ENCODE measurements at places on chromosomes 5 and 9.
A peak's percentile ranks its signal among the peaks of the same experiment; 100 is the strongest.

DNA sequence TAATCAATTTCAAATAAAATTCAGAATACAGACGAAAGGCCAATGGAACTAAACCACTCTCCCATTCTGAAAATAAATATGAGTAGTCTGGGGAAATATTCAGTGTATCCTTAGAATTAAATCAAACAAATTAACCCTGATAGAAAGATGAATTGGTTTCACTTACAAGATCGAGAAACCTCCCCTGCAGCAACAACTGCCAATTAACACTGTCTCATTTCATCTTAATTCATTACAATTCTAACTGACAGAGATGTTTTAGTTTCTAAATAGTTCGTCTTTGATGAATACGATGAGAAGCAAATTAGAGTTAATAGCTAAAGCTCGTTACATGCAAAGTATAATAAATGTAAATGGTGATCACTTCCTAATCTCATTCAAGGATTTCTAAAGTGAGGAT lies 247.1 kb downstream of the EDIL3 start:
- DNase-seq, result no peak

GRCh38 chr9:128409978-128410377 lies 10.7 kb upstream of the CERCAM start:
- DNase-seq, result no peak

- no peak for DNase-seq
These were observed 132.8 kb upstream of the CDKN2B start for GRCh38 chr9:22141908-22142307.

DNA sequence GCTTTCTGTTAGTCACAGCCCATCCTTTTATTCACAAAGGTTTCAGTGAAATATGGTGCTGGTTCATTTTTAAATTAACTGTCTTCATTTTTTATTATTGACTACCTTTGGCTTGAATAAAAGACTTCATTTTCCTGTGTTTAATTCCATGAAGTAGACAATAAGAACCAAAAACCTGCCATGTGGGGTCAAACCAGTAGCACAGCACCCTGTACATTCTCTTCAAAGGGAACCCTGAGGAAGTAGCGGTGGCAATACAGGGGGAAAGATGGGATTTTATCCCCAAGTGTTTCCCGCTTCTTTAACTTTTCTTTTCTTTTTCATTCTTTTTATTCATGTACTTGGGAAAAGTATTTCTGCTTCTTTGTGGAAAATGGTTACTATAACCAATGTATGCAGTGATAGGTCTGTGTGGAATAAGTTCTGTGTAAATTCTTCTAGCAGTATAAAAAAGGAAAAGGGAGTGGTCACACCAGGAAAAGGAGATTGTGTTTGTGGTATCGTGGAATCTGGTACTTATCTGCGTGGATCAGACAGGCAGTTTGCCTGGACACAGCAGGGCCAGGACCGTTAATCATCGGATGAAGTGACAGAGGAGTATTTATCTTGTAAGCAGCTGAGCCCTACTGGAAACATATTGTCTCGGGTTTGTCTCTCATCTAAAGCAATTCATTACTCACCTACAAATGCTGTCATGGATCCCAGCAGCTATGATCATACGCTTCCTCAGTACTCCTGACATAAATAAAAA lies 94.2 kb downstream of the PPIC start:
- DNase-seq, result no peak

GRCh38 chr9:126777733-126778132 lies 27.1 kb upstream of the ZBTB43 start:
- no peak for DNase-seq

DNA sequence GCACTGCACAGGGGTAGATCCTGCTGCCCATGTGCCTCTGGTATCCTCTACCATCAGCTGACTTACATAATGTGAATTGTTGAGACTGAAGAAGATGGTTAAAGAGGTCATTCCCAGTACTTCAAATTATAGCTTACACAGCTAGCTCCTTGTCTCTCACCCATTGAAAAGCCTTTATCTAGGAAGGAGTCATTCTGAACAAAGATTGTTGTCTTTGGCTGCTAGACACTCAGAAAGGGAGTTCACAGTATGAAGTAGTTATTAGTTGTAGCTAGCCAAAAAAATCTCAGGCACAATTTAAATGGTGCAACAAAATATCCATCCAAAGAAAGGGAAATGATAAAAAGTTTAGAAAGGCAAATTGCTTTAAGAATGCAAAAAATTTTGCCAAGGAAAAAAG lies 102.0 kb upstream of the NREP start:
- no peak for DNase-seq

GRCh38 chr5:9454012-9454481 lies 91.8 kb downstream of the SEMA5A start:
- no peak for DNase-seq

GRCh38 chr5:135998889-135999288 lies 29.9 kb upstream of the TGFBI start:
- DNase-seq, result no peak

GRCh38 chr5:17944046-17944445 lies 309.8 kb downstream of the TAF11L14 start:
- no peak for DNase-seq

- DNase-seq, result no peak
These were observed 225.0 kb downstream of the AOPEP start for GRCh38 chr9:94951324-94952135.

GRCh38 chr5:168778536-168778935 lies 199.4 kb upstream of the PANK3 start:
- no peak for DNase-seq

DNA sequence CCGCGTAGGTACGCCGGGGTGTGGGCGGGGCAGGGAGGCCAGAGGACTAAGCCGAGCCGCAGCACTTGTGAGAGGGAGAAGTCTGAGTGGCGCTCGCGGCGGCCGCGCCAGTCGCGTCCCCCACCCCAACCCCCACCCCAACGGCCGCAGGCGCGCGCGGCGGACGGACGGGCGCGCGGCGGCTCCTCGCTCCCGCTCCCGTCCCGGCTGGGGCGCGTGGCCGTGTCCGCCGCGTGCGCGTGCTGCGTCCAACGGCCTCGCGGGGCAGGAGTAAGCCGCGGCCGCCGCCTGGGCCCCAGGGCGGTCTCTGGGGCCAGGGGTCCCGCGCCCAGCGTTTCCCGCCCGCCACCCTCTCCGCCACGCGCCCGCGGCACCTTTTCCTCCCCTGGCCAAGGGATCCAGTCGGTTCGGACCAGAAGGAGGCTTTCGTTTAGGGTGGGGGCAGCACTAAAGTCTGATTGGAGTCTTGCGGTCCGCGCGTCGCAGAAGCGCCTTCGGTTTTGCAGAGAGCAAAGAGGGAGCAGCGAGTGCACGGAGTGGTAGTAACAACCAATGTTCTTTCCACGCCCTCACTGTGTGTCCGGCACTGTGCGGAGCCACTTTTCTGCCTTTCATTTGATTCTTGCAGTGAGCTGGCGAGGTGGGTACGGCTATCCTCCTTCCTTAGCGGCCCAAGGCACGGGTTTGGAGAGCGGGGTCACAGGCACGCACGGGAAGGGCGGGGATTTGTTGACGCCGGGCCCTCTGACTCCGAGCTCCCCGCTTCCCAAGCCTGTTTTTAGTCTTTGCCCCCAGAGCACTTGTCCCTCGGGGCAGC lies 483 bp downstream of the G3BP1 start:
- peak; percentile 33 for DNase-seq

- DNase-seq, result no peak
These were observed 19.7 kb downstream of the UBAC1 start for GRCh38 chr9:135941288-135941995.

DNA sequence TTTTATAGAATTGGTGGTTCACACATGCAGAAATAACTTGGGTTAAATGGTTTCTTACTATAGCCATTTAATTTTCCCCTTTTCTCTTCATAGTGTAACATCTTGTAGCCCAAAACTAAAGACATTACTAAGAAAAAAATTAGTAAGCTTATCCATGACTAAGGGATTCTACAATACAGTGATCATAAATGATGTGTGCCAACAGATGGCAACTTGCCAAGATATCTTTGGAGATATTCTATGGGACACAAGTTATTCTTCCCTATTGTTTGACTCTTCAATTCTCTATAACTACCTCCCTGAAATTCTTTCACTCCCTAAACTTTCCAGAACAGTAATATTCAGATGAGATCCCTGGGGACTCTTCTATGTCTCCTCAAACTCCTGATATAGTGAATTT lies 580.6 kb downstream of the PTPRD start:
- DNase-seq, result no peak

DNA sequence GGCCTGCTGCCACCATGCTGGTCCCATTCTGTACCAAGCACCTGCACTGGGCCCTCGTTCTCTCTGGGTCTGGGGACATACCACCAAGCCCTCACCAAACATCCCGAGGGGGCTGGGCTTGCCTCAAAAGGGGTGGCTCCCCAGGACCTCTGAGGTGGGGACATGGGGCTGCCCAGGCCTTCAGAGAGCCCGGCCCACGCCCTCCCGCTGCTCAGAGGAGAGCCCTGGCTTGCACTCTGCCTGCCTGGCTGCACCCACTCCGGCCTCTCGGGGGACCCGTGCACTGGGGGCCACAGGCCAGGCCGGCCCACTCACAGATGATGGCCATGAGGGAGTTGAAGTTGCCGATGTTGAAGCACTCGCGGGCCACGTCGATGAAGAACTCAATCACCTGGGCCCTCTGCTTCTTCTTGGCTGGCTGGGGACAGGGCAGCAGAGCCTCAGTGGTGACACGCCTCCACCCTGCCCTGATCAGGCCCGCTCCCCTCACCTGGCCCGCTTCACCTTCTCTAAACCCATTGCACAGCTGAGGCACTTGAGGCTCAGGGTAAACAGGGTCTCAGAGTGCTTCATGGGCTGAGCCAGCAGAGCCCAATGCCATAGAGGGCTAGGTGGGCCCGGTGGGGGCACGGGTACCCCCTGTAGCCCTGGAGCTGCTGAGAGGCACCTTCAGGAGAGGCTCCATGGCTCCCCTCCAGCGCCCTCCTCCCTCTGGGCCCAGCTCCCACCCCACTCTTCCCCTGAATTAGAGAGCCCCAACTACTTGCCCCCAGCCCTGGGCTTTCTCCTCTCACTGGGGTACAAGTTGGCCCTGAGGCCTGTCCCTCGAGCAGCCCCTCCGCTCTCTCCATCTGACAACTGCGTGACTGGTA lies 47.7 kb upstream of the RNF130 start:
- DNase-seq, result no peak

DNA sequence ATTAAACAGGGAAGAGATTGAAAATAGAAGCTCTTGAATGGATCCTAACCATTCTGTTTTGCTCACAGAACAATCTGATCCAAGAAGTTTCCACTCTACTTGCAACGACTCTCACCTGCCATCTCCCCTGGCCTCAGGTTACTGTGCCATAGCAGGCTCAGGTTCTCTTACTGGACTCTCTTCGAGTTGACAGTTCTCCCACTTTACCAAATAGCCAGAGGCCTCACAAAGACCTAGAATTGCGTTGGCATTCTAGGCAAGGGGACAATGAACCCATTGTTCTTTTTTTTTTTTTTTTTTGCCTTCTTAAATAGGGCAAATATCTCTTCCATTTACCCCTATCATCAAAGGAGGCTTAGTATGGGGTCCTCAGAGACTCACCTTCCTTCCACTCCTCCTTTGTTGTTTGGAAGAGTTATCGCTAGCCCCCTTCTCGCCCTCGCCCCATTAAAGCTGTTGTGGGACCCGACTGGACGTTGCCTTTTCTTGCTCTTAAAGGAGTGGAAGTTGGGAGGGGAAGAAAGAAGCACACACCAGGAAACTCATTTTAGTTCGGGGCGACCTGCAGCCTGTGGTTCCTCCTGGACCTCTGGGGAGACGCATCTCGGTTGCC lies 688 bp upstream of the PLPPR1 start:
- no peak for DNase-seq

DNA sequence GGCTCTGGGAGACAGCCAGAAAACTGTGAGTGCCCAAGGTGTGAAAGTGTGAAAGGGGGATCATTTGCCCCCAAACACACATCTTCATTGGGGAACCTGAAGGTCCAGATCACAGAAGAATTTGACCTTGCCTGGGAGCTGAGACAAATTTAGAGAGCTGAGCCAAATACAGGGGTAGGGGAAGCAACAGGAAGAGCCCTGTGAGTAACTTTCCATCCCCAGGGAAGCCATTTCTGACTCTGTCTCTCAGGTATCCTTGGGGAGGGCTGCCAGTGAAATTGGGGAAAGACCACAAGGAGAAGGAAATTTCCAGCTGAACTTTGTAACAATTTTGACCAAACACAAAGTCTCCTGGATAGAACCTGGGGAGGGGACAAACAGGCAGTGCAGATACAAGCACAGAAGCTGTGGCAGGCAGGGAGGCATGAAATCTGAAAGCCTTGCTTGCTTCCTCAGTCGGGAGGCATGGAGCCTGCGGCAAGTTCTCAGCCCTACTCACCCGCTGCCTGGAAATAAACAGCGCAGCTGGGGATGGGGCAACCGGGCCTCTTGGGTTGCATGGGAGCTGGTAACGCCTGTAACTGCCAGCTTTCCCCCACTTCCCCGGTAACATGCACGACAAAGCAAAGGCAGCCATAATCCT lies 31.5 kb upstream of the ZCCHC9 start:
- no peak for DNase-seq

DNA sequence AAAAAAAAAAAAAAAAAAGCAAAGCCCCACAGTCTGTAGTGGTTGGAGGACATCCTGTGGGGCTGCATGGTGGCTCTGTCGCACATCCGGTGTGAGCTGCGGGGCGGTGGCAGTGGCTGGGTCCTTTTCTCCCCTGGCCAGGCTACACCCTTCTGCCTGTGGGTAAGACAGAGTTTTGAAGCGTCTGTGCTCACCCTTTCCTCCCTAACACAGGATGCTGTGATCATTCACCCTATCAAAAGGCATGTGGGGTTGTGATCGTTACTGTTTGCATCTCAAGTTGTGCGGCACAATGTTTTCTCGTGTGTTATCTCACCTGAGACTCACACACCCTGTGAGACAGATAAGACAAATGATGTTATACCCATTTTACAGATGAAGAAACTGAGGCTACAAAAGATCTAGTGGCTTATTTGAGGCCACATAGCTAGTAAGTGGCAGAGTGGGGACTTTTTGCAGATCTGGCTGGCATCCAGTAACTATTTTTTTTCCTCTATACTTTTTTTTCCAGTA lies 17.5 kb downstream of the IRF1 start:
- peak; percentile 55 for DNase-seq

GRCh38 chr5:171899792-171900191 lies 106.6 kb downstream of the FBXW11 start:
- DNase-seq, result no peak

DNA sequence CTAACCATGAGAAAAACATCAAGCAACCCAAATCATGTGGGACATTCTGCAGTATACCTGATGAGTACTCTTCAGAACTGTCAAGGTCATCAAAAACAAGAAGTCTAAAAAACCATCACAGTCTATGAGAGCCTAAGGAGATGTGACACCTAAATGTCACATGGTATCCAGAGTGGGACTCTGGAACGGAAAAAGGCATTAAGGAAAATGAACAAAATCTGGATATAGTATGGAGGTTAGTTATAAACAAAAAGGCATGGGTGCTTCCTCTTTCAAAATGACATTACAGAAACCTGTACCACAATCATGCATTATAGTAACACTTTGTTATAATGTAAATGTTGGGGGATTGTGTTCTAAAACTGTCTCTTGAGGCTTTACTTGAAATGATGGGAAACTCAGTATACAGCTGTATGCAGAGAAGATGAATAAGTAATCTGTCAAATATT lies 47.4 kb downstream of the PRKACG start:
- no peak for DNase-seq

DNA sequence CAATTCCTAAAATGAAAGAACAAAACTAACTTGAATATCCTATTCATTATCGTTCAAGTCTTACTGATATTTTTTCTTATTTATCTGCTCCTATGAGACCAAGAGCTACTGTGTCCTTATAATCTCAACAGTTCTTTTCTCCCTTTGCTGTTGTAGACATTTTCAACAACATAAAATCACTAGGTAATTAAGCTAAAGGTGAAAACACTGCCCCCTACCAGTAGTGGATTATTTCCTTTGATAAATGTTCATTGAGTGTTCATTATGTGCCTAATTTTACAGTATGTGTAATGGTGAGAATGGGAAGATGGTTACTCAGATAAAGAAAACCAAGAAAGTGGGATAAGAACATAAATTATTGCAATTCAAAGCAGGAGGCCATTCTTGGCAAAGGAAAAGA lies 41.4 kb upstream of the PAPPA start:
- DNase-seq, result no peak

Data from stimulated activated effector memory CD8-positive, alpha-beta T cell treated with anti-CD3 and anti-CD28 coated beads, Interleukin-12 subunit alpha, Interleukin-12 subunit beta, amount 100 ng/mL, for 72 hours (primary cell).